ENCODE measurements at places on chromosomes 12 and 14. TPM values are rescaled to one million over a fixed set of nuclear protein-coding genes. Genes with fewer than 3 reads are reported as not detected.

The TAS2R42 gene
- total RNA-seq, result not detected

The FAM90A1 gene
- total RNA-seq, result not detected

DNA sequence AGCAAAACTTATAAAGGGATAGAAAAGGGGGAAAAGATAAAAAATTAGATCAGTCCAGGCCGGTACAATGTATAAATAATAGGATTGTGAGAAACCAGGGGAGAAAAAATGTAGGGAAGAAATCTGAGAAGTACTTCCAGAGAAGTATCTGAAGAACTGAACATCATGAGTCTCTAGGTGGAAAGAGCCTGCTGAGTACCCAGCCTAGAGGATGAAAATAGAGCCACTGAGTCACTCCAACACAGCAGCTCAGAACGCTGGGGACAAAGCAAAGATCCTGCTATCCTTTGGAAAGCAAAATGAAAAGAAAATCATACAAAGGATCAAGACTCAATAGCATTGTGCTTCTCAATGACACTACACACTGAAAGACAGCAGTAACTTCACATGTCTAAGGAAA is 138.0 kb downstream of the ANO6 start:
- no peak for DNase-seq

DNA sequence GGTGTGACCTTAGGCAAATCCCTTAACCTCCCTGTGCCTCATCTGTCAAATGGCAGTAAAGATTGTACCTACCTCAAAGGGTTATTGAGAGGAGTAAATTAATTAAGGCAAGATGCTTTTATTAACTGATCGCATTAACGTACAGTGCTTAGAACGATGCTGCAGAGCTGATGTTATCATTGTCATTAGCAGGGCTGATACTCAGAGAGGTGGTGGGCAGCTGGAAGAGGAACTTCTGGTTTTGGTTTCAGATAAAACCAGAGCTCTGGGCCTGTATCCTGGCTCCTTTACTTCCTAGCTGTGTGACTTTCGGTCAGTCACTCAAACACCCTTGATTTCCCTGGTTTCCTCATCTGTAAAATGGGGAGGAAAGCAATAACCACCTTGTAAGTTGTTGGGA is 55.1 kb downstream of the CALM1 start:
- no peak for DNase-seq

DNA sequence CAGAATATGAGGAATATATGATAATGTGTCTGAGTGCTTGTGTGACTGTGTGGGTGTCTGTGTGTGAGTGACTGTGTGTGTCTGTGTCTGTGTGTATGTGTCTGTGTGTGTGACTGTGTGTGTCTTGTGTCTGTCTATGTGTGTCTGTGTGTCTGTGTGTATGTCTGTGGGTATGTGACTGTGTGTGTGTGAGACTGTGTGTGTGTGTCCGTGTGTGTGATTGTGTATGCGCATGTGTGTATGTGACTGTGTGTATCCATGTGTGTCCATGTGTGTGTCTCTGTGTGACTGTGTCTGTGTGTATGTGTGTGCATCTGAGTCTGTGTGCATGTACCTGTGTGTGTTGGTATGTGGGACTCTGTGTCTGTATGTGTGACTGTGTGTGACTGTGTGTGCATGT is 1361.2 kb upstream of the TMEM132C start:
- no peak for DNase-seq

DNA sequence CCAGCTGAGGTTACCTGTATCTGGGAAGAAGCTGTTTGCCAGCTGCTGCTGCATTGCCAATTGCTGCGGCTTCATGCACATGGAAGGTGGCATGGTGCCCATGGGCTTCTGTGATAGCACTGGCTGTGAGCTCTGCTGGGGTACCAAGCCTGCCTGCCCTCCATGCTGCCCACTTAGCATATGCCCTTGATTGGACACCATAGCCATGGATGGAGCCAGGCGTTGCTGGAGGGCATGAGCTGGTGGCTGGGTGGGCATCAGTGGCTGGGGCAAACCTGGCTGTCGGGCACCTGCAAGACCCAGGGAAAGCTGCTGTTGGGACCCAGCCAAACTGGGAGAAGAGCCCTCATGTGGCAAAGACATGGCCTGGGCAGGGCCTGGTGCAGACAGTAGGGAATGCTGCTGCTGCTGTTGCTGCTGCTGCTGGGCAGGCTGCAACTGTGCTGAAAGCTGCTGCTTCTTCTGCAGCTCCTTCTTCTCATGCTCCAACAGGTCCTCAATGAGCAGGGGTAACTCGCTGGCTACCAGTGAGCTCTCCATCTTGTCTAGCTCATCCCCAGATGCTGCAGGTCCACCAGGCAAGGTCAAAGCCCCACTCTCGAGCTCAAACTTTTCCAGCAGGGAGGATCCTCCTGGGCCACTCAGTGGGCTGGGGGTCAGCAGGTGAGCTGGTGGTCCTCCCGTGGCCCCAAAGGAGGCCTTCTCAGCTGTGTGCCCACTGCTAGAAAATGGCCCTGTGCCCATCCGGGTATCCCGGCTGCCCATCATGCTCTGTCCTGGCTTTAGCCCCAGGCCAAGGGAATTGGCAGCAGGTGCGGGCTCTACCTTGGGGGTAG is 18.8 kb upstream of the PRKAG1 start:
- no peak for DNase-seq

Measured in cardiac septum (tissue), 1 donor.